GOT3 (cell line): ENCODE measurements at places on chromosomes 3 and 15.

GRCh38 chr3:5874931-5875341 is 687.4 kb downstream of the EDEM1 start:
- DNase-seq, result no peak

DNA sequence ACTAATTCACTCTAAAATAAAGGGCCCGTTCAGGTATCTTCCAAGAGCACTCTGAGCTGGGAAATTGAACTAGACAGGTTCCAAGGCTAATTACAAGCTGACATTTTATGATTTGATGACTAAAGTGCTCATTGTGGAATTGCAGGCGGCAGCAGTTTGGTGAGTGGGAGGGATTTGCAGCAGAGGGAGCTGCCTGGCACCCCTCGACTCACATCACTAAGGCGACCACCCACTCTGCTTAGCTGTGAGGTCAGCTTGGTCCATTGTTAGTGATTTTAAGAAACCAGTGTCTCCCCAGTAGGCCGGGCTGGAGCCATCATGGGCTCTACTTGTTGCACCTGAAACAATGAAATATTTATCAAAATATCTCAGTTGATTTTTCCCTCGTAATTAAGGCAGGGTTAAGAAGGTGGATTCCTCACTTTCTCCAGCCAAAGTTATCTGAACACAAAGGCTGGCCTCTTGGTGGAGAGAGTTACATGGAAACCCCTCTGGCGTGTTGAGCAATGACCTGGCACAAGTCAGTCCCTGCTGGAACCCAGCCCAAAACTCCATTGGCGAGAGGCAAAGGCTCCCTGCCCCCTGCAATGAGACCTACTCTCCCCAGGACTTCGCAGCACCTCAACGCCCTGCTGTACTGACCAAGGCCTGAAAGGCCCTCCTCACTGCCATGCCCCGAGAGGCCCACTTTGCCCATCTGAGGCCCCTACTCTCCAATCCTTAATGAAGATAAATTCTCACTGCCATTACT is 65.0 kb upstream of the ATP2B2 start:
- DNase-seq, result no peak

DNA sequence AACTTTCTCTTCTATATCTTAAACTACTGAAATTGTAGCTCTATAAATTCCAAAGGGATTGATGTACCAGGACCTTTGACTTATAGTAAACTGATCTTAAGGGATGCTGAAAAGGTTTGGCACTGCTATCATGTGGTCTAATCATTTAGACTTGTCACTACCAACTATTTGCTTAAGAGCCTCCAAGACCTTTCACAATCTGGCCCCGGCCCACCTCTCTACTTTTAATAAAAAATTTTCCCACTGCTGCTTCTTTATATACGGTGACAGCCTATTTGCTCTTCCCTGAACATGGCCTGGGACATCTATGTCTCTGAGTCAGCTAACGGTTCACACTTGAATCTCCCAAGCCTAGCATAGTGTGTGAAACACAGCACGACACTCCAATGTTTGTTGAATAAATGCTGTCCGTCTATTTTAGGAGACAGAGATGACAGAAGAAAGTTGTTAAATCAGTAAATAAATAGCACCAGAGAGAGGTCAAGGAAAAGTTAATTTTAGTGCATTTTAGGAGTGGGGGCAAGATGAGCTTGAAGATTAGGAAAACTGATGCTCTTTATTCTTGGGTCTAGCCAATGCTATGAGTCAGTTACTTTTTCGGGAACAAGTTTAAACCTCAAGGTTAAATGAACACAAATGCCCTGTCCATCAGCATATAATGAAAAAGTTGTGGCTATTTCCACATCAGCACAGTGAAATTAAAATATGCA is 212.9 kb downstream of the TIGIT start:
- DNase-seq, result no peak

- DNase-seq, result no peak
These were observed 10.4 kb downstream of the SLITRK3 start for GRCh38 chr3:165185707-165186327.

GRCh38 chr3:111737706-111738086 is 121.4 kb upstream of the PHLDB2 start:
- peak; percentile 16 for DNase-seq

- peak; percentile 24 for DNase-seq
These were observed 120.1 kb downstream of the LIPC start for GRCh38 chr15:58551764-58552504.

DNA sequence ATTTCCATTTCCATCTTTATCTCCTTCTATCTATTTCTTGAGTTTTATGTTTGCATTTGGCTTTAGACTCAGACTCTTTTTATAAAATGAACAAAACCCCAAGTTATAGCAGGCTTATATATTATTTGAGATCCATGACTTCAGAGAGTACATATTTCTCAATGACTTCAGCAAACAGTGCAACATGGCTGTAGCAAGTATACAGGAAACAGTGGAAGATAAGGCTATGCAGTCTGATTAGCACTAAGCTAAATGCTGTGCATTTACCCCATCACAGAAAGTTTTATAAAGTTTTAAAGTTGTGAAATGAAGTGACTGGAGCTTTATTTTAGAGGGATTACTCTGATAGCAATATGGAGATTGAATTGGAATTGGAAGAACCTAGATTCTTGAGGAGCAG is 463.5 kb upstream of the TGFBR2 start:
- no peak for DNase-seq

GRCh38 chr15:65204931-65205660 is 6.2 kb downstream of the CILP start:
- no peak for DNase-seq

DNA sequence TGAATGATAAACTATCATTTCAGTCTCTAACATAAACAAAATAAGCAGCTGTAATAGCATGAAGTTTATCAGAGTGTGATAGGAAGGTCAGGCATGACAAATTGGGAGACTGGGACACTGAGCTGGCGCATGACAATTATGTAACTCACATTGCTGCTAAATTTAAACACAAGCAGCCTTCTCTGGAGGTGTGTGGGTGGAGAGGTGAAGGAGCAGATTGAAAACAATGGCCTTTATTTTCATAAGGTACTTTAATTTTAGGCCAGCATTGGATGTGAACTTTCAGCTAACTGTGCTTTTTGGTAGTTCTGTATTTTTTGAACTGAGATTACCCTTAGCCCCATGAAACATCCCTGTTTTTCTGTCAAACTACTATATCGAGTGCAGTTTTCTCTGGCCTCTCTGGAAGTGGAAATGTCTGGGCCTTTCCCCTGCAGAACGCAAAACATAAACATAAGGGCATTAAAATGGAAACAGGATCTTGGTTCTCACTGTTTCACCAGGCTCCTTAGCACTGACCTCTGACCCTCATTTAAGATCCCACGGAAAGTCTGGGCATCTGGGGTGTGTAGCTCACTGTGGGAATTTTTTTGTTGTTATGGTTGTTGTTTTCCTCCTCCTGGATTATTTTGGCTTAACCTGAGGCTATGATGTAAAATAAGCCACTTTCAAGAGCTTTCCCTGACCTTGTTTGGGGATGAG is 160.1 kb upstream of the DPH6 start:
- no peak for DNase-seq

GRCh38 chr3:141380279-141380678 is 12.0 kb downstream of the ZBTB38 start:
- DNase-seq, result no peak

DNA sequence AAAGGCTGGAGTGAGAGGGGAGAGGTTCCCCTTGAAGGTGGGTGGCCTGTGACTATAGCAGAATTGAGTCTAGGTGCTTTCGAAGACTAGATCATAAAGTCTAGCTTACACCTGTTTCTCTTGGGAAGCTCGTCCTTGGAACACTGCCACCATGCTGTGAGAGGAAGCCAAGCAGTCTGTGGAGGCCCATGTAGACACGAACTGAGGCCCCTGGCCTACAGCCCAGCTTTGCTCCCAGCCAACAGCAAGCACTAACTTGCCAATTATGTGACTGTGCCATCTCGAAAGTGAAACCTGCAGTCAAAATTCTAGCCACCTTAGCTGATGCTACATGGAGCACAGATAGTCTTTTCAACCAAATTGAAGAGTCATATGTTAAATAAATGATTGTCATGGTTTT is 190.5 kb upstream of the NECTIN3 start:
- DNase-seq, result no peak

DNA sequence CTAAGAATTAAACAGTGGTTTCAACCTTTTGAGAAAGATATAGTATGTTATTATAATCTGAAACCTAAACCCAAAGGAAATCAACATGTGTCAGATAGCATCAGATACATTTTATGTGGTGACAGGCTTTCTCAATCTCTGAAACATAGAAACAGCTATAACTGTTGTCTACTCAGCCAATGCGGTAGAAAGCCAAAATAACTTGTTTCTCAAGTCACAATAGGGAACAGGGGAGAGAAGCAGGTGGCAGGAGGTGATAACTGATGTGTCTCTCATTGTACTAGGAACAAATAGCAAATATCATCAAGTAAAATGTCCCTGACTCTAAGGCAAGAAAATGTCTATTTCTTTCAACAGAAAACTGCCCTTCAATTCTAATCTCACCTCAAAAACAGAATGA is 38.6 kb downstream of the DENND6A start:
- no peak for DNase-seq

- DNase-seq, result no peak
These were observed 58.7 kb downstream of the FGD5 start for GRCh38 chr3:14877469-14877868.

- no peak for DNase-seq
These were observed 365.7 kb upstream of the ICE2 start for GRCh38 chr15:60844511-60845174.

- DNase-seq, result no peak
These were observed 9.1 kb downstream of the CDAN1 start for GRCh38 chr15:42727750-42728381.

- no peak for DNase-seq
These were observed 597.8 kb downstream of the FGF12 start for GRCh38 chr3:192129586-192129985.
